ENCODE measurements at places on chromosomes 2 and 18.

- DNase-seq, result no peak
Measured at GRCh38 chr2:150595803-150596470, 108.5 kb upstream of the RND3 start.

DNA sequence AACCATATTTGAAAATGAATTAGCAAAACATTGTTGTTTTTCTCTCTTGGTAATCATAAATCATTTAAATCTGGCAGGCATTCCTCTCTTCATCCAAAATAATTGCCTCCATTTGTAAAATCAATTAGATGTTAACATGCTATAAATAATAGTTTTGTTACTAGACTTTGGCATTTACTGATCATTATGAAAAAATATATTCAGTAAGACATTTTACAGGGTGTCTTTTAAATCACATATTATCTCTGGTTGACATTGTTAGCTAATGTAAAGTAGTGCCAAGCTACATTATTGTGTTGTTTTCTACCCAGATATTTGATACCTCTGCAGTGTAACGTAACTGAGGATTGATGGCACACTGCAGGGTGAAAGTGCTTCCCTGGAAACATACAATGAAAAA, 31.8 kb upstream of the DLX1 start:
- DNase-seq, result no peak

- DNase-seq, result no peak
Measured at GRCh38 chr2:74001781-74002504, 17.2 kb downstream of the TET3 start.

GRCh38 chr2:101803128-101803527, 105.6 kb downstream of the MAP4K4 start:
- no peak for DNase-seq

DNA sequence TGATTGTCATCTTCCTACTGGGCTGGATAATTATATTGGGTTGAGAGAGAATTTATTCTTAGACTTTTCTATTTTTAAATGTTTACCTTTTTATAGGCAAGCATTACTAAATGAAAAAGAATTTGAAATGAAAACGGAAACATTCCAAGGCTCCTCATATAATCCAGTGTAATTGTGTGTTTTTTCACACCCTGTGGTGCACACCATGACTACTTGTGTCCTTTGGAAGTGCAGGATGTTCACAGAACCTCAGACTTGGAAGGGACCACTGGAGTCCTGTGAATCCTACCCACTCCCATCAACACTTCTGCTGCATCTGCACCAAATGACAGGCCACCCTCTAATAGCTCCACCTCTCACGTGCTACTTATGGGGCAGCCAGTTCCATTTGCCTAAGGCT, 48.0 kb downstream of the NAT8 start:
- no peak for DNase-seq
